Sigmoid colon (tissue), 7 donors: ENCODE measurements at places on chromosomes 5 and 9. TPM values are rescaled to one million over a fixed set of nuclear protein-coding genes. Genes with fewer than 3 reads are reported as not detected.

DNA sequence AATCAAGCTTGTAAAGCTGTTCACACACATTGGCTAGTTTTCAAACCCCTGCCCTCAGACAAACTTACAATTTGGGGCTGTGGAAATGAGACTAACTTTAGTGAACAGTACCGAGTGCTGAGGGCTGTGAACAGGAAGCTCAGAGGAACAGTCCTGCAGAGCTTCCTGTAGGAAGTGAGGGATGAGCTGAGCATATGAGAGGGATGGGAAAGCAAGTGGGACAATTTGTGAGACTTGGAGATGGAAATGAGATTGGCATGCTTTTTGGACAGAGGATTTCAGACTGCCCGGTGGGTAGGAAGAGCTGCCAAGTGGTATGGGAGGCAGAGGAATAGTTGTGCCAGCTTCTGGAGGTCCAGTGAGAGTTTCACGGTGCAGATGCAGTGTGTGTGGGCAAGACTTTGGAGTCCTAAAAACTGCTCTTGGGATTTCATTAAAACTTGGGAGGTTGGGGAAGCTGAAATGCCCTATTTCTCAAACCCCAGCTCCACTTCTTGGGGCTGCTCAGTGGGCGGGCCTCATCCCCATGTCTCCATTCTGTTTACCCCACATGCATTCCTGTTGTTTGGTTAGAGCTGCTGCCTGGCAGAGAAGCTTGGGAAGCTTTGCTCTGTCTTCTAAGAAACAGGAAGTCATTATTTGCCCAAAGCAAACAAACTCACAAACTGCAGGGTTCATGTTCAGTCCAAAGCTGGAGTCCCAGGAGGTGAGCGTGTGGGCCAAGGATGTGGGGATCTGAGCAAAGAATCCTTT is 267.5 kb downstream of the ZSWIM6 start:
- H3K36me3 ChIP-seq = no peaks in the 10 kb centered on the region
- no peak for DNase-seq
- no peak overlapping the region for H3K4me3 ChIP-seq
- H3K27me3 ChIP-seq = no peaks in the 10 kb centered on the region
- H3K4me1 ChIP-seq = peaks cover 7% of the 10 kb centered on the region
- H3K27ac ChIP-seq = no peak overlapping the region

The DNAH5 gene
- not detected for polyA plus RNA-seq

DNA sequence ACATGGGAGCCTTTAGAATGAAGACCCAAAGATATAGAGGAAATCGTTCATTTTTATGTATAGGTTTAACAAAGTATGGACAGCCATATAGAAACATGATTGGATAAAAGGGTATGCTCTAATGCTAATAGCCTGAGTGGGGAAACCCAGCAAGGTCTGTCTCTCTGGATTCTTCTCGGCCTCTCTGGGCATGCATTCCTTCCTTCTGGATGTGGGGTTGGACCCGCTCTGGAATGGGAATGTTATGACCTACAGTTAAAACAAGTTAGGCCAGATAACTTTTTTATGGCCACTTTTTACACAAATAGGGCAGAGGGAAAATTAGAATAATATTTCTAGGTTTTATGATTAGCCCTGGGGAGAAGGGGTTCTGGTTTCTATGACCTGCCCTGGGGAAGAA is 103.2 kb downstream of the ARSB start:
- H3K4me3 ChIP-seq = no peak overlapping the region
- H3K27me3 ChIP-seq = no peaks in the 10 kb centered on the region
- DNase-seq = no peak
- no peaks in the 10 kb centered on the region for H3K4me1 ChIP-seq
- no peak overlapping the region for H3K27ac ChIP-seq
- no peaks in the 10 kb centered on the region for H3K36me3 ChIP-seq

The FKTN gene
- polyA plus RNA-seq = 0.60 TPM

DNA sequence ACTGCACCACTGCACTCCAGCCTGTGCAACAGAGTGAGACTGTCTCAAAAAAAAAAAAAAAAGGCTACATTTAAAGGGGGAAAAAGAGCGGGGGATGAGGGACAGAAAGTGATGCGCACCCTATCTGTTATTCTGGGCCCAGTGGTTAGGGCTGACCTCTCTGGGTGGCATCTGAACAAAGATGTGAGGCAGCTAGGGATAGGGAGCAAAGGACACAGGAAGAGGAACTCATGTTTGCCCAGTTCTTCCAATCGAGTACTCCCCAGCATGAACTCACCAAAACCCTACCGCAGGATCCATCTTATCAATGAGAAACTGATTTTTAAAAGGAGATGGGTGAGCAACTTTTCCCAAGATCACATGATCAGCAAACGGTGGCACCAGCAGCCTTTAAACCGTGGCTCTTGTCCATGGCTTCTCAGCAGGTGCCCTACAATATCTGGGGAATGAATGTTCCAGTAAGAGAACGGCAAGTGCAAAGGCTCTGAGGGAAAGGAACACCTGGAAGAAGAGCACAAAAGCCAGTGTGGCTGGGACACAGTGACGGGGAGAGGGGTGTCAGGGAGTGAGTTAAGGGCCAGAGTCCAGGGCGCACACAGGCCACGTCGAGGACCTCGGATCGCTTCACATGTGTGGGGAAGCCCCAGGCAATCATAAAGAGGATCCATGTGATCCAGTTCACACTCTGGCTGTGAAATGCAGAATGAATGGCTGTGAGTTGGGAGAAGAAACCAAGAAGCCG is 22.0 kb downstream of the RAPGEF1 start:
- no peak overlapping the region for H3K4me3 ChIP-seq
- no peaks in the 10 kb centered on the region for H3K4me1 ChIP-seq
- no peak overlapping the region for H3K27ac ChIP-seq
- no peak for DNase-seq
- H3K27me3 ChIP-seq = no peaks in the 10 kb centered on the region

DNA sequence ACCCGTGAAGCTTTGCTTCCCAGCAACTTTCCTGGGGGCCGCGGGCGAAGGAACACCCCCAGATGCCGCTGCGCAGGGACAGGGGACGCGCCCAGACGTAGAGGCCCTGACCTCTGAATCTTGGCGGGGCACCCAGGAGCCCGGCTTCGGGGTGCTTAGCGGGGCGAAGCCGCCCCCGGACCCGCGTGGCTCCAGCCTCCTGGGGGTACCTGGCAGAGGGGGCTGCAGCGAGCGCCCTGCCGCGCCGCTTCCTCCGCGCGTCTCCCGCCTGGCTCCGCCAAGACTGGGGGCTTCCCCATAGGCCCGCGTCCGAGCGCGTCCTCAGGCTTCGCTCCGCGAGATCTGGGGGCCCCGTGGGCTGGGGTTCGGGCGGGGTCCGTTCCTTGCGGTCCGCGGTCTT is 23.0 kb upstream of the ZNF782 start:
- peaks cover 25% of the 10 kb centered on the region for H3K4me1 ChIP-seq
- no peak overlapping the region for H3K27ac ChIP-seq
- no peak for DNase-seq
- no peak overlapping the region for H3K4me3 ChIP-seq
- H3K27me3 ChIP-seq = peaks cover 24% of the 10 kb centered on the region

DNA sequence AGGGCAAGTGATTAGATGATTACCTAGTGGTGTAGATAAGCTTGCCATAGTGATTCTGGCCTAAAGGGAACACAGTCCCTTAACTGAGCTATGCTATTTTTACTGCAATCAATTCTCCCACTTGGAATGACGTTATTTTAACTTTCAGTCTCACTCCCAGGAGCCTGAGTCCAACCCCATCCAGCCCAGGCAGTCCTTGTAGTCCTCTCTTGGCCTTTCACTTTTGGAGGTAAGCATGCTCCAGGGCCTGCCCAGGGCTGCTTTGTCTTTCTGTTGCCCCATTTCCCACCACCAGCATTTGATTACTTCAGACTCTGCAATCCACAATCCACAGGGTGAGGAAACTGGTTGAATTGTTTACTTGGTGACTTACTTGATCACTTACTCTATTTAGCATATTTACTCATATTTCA is 233.0 kb downstream of the CD180 start:
- no peak overlapping the region for H3K4me3 ChIP-seq
- no peak for DNase-seq

- H3K27ac ChIP-seq = no peak overlapping the region
- no peaks in the 10 kb centered on the region for H3K27me3 ChIP-seq
- no peak for DNase-seq
- no peak overlapping the region for H3K4me3 ChIP-seq
- no peaks in the 10 kb centered on the region for H3K4me1 ChIP-seq
- H3K36me3 ChIP-seq = no peaks in the 10 kb centered on the region
Observed at GRCh38 chr9:136779808-136780207, 11.3 kb upstream of the TMEM141 start.

DNA sequence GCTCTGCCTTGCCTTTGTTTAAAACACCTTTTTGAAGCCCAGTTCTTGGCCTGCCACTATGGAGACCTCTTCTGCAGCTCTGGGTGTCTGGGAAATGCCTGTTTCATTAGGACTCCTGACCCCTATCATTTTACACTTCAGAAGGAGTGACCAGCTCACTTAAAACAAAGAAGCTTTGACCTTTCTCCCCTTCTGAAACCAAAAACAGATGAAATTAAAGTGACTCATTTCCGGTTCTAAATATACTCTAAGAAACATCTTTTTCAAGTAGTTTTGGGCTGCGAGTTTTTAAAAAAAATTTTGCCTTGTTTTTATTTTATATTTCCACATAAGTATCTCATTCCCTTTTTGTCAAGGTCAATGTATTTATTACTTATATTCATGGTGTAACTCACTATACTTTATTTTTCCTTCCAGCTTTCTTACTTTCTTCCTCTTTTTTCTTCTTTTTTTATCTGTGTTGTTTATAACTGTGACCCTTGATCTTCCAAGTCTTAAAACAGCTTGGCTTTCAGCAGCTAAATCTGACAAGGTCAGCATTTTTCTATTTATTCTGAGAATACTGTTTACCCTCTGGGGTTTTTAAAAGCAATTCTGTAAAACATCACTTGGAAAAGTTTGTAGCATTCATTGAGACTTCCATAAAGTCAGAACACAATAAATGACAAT is 672.9 kb downstream of the NR2F1-AS1 start:
- H3K36me3 ChIP-seq = no peaks in the 10 kb centered on the region
- no peaks in the 10 kb centered on the region for H3K4me1 ChIP-seq
- no peak for DNase-seq
- H3K4me3 ChIP-seq = no peak overlapping the region
- no peaks in the 10 kb centered on the region for H3K27me3 ChIP-seq

DNA sequence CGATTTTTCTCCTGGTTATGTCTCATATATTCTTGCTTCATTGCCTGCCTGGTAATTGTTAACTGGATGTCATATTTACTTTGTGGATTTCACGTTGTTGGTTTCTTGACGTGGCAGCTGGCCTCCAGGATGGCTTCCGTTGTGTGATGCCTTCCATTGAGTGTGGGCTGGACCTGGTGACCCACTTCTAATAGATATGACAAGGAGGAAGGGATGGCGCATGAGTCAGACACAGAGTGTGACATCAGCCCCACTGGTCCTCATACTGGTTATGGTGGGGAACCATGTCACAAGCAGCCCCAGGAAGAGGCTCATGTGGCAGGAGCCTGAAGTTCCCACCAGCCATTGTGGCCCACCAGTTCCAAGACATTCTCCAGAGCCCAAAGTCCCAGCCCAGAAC is 6.4 kb upstream of the PAEP start:
- no peaks in the 10 kb centered on the region for H3K4me1 ChIP-seq
- H3K27me3 ChIP-seq = no peaks in the 10 kb centered on the region
- no peak overlapping the region for H3K4me3 ChIP-seq
- H3K27ac ChIP-seq = no peak overlapping the region
- no peak for DNase-seq

GRCh38 chr5:178126556-178126955 is 4.3 kb upstream of the RMND5B start:
- DNase-seq = no peak
- no peak overlapping the region for H3K4me3 ChIP-seq
- H3K36me3 ChIP-seq = no peaks in the 10 kb centered on the region
- H3K4me1 ChIP-seq = peaks cover 37% of the 10 kb centered on the region
- H3K27me3 ChIP-seq = no peaks in the 10 kb centered on the region

DNA sequence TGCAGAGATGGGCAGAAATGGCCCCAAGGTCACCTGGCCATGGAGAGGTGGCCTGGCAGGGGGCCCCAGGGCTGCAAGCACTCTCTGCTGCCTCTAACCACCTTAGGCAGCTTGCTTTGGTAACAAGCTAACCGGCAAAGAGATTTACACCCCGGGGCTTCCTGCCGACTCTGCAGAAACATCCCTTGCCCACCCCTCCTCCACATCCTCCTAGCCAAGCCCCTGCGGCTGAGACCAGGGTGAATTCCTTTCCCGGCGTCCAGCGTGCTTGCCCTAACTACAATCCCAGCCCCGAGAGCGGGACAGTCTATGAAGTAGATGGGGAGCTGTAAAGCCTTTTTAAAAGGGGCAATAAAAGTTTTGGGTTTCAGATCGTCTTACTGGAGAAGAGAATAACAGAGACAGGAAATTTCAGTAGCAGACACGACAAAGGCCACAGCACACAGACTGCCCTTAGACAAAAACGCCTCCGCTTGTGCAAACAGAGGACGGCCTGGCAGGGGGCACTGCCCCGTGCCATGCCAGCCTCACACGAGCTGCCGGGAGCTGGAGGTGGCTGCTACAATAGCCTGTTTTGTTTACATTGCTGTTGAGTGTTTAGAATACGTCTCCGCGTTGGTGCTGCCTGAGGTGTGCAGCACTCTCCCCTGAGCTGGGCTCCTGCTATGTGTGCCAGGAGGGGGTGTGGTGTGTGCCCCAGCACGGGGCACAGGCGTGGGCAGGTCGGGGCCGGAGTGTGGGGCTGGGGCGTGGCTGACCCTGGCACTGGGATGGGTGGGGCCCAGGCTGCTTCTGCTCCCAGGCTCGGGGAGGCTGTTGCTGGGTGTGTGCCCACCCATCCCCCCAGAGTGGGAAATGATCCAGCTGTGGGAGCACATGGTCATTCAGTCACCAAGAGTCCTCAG is 15.3 kb downstream of the MYMK start:
- H3K4me1 ChIP-seq = no peaks in the 10 kb centered on the region
- H3K4me3 ChIP-seq = no peak overlapping the region
- no peaks in the 10 kb centered on the region for H3K36me3 ChIP-seq
- H3K27ac ChIP-seq = no peak overlapping the region

The SPATA31E1 gene
- polyA plus RNA-seq = 0.01 TPM

The CDKN2AIPNL gene
- polyA plus RNA-seq = 20.4 TPM

- H3K4me3 ChIP-seq = no peak overlapping the region
- no peaks in the 10 kb centered on the region for H3K36me3 ChIP-seq
- no peaks in the 10 kb centered on the region for H3K4me1 ChIP-seq
- H3K27me3 ChIP-seq = no peaks in the 10 kb centered on the region
Observed at GRCh38 chr9:31377358-31377757, 1007.1 kb upstream of the ACO1 start.

DNA sequence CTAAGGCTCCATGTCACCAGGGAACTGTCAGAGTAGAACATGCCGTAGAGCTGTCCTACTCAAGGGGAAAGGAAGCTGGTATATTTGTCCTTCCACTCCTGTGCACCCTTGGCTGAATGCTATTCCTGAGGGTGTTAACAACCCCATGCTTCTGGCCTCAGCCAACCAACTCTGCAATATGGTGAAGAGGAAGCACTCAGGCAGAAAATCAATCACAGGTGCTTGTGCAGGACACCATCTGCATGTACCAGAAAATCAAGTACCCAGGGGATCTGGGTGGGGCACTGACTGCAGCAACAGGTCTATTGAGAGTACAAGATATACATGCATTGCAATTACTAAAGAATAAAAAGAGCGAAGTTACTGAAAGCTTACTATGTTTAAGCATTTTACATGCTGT is 51.4 kb upstream of the NEK6 start:
- H3K4me3 ChIP-seq = no peak overlapping the region
- no peaks in the 10 kb centered on the region for H3K36me3 ChIP-seq
- H3K4me1 ChIP-seq = no peaks in the 10 kb centered on the region
- no peak for DNase-seq
- no peaks in the 10 kb centered on the region for H3K27me3 ChIP-seq

The LRRC19 gene
- 17.1 TPM for polyA plus RNA-seq

The P4HA2 gene
- polyA plus RNA-seq = 24.8 TPM
